CD4-positive, alpha-beta T cell (primary cell): ENCODE measurements at places on chromosomes 12 and 14. TPM values are rescaled to one million over a fixed set of nuclear protein-coding genes. Genes with fewer than 3 reads are reported as not detected.

MYO1A gene
- total RNA-seq, result 1.0 TPM

GRCh38 chr12:68532204-68532886 lies 78.4 kb upstream of the RAP1B start:
- H3K4me3 ChIP-seq, result no peak overlapping the region
- H3K27ac ChIP-seq, result no peak overlapping the region
- no peak for DNase-seq
- H3K27me3 ChIP-seq, result no peaks in the 10 kb centered on the region
- peaks cover 6% of the 10 kb centered on the region for H3K4me1 ChIP-seq
- H3K36me3 ChIP-seq, result no peaks in the 10 kb centered on the region

DNA sequence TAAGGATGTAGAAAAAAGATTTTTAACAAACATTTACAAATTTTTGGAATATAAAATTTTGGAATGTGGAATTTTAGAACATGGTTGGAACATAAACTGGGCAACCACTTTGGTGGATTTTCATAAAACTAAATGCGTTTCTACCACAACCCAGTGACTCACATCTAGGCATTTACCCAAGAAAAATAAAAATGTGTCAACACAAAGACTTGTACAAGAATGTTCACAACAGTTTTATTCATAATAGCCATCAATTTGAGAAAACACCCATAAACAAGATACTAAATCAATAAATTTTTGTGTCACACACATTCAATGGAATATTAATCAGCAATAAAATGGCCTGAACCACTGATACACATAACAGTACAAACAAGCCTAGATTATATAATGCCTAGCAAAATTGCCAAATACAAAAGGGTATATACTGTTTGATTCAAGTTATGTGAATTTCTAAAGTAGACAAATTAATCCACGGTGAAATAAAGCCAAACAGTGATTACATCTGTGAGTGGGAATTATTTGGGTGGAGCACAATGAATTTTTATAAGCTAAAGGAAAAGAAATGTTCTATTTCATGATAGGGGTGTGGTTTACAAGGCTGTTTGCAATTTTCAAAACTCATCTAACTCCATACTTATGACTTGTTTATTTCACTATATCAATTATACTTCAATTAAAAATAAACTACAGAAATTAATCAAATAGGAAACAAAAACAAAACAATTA lies 415.2 kb upstream of the OR4E1 start:
- H3K36me3 ChIP-seq, result no peaks in the 10 kb centered on the region
- no peaks in the 10 kb centered on the region for H3K27me3 ChIP-seq
- no peak for DNase-seq

DNA sequence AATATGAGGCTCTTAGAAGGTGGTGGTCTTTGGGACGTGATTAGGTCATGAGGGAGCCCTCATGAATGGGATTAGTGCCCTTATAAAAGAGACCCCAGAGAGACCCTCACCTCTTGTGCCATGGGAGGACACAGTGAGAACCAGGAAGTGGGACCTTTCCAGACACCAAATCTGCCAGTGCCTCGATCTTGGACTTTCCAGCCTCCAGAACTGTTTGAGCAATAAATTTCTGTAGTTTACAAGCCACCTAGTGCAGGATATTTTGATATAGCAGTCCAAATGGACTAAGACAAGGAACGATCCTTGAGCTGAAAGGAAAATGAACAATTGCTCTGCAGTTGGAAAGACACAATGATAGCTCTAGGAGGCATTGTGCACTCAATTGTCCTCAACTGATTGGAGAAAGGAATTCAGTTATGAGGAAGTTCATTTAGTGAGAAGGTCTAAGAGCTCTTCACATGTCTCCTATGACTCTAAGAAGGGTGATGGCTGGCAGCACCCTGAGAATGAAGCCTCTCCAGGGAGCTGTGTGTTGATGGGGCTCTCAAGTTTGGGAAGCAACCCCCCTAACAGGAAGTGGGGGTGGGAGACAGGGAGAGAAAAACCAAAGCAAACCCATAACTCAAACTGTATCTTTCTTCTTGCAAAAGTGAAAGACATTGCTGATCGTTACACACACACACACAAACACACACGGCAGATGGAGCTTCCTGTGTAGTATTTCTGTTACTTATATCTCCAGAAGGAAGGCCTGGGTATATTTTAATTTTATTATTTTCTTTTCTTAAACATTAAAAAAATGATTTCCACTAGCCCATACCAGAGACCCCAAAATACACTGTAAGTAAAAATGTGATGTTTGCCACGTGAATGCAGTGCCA lies 21.0 kb downstream of the CHST11 start:
- peaks cover 73% of the 10 kb centered on the region for H3K4me1 ChIP-seq
- H3K36me3 ChIP-seq, result peaks cover 6% of the 10 kb centered on the region
- H3K27me3 ChIP-seq, result no peaks in the 10 kb centered on the region
- H3K27ac ChIP-seq, result peak overlapping the region; percentile 33
- DNase-seq, result no peak

TNS2 gene
- total RNA-seq, result 2.3 TPM

DNA sequence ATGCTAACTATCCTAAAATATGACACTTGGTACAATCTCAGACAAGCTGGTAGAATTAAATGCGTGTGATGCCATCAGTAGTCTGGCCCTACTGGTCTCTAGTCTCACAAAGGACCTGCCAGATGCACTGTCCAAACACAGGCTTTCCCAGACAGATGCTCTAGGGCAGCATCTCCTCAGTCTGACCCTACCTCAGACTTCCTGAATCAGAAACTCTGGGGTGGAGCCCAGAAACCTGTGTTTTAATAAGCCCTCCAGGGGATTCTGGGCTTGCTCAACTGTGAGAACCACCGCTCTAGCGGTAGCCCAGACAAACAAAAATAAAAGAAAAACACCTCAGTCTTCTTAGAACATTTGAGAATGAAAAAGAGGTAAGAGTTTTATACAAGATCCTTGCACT lies 48.0 kb downstream of the BDKRB1 start:
- H3K36me3 ChIP-seq, result peaks cover 75% of the 10 kb centered on the region
- no peak for DNase-seq
- H3K27ac ChIP-seq, result no peak overlapping the region
- H3K4me3 ChIP-seq, result no peak overlapping the region
- H3K27me3 ChIP-seq, result no peaks in the 10 kb centered on the region
- no peaks in the 10 kb centered on the region for H3K4me1 ChIP-seq

KRT74 gene
- 0.34 TPM for total RNA-seq

MSRB3 gene
- not detected for total RNA-seq

VCPKMT gene
- total RNA-seq, result 30.4 TPM
